ENCODE measurements at places on chromosomes 7 and 10. TPM values are rescaled to one million over a fixed set of nuclear protein-coding genes. Genes with fewer than 3 reads are reported as not detected.

- peak; percentile 68 for DNase-seq
These were observed 477.5 kb downstream of the PTPRN2 start for GRCh38 chr7:158110034-158110590.

Gene ZNF117
- 12.2 TPM for total RNA-seq

Gene C10orf90
- not detected for total RNA-seq

DNA sequence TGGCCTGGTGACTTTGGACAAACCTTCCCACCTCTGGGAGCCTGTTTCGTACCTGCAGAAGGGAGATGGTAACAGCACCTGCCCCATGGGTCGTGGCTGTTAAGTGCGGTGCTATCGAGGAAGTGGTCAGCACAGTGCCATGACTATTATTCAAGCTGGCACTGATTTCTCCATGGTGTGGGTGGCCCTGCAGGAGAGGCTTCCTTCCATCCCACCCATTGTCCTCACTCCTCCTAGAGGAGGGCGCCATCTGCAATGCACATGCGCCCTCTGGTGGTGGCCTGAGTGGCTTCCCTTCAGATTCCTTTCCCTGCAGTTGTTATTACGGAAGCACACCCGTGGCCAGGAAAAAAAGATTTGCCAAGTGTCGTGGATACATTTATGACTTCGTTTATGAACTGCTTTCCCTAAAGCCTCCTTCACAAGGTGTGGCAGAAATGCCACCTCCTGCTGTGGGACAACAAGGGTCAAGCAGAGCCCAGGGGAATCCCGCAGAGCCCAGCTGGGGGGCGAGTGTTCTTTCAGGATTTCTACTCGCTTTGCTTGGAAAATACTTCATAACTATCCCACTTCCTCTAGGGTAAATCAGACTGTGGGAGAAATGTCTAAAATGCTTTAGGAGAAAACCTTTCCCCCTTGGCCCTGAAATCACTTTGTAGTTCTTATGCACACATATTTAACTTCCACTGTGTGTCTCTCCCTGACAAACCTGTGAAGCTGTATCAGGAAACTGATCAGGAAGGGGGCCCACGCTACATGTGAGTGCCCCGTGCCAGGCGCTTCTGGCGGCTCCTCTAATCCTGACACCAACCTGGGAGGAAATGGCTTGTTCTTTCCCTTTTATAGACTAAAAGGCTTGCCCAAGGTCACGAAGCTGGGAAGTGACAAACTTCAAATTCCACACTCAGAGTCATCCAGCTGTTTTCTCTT lies 98.0 kb upstream of the ANLN start:
- peak; percentile 95 for DNase-seq

- no peak for DNase-seq
These were observed 134.1 kb downstream of the SPAG6 start for GRCh38 chr10:22479419-22479818.

Data from posterior vena cava (tissue), 2 donors.